Suppressor macrophage treated with lipopolysaccharide for 1 hour (primary cell): ENCODE measurements at places on chromosomes 11 and 22.
A peak's percentile ranks its signal among the peaks of the same experiment; 100 is the strongest.

DNA sequence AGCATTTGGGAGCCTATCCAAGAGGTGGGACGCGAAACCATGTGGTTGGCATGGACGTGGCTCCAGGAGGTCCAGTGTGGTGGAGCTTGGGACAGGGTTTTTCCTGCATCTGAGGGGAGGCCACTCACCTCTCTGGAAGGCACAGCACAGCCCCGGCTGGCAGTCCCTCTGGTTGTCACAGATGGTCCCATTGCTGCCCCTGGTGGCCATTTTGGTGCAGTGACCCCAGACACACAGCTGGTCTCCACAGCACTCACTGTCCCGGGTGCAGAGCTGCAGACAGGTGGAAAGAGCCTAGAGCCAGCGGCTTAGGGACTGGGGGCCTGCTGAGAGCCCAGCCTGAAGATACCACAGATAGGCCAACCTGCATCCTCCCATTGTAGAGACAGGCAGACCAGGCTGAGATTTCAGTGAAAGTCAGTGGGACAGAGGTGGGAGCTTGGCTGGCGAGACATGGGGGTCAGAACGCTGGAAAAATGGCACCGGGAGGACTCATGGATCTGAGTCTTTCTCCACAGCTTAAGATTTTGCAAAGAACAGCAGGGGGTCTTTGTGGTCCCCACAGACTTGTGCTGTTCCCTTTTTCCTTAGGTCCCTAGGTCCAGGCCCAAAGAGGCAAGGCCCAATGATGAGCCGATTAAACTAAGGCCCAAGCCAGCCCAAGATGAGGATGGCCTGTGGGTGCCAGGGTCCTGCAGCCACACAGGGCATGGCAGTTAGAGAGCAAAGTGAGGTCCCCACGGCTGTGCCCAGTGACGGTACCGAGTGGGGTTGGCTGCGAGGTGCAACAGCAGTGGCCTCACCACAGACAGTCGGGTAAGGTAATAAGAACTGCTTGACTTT is 41.4 kb downstream of the DKK3 start:
- DNase-seq = peak; percentile 76

DNA sequence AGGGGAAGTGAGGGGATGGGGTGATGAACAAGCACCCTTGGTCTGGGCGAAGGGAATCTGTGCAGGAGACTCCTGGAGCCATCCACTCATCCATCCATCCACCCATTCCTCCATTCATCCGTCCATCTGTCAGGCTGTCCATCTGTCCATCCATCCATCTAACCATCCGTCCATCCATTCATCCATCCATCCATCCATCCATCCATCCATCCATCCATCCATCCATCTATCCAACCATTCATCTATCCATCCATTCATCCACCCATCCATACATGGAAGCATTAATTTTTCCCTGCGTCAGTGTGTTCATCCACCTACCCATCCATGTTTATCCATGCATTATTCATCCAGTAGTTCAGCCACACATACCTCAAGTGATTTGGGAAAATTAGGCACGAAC is 32.0 kb downstream of the WNT11 start:
- no peak for DNase-seq

GRCh38 chr11:122031813-122032212 is 84.2 kb downstream of the BLID start:
- DNase-seq = no peak

GRCh38 chr11:128624269-128625175 is 37.2 kb upstream of the ETS1 start:
- DNase-seq = peak; percentile 56

- peak; percentile 92 for DNase-seq
These were observed 7.8 kb upstream of the L3MBTL2 start for GRCh38 chr22:41197038-41197972.

DNA sequence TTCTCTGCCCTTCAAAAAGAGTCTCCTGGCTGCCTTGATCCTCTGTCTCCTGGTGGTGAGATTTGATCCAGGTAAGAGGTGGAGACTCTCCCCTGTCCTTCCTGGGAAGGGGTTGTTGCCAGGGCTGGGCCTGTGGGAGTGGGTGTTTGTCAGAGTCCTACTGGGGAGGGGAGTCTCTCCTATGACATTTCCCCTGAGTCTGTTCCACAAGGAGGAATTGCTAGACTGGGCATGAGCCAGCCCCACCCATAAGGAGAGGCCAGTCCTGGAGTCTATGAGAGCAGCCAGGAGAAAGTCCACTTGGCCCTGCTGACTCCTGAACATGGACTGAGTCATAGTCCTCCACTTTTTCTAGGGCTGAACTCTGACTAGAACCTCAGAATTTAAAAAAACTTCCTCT is 7.4 kb downstream of the PEX26 start:
- peak; percentile 10 for DNase-seq

GRCh38 chr11:85826116-85826855 is 15.3 kb upstream of the SYTL2 start:
- peak; percentile 32 for DNase-seq

DNA sequence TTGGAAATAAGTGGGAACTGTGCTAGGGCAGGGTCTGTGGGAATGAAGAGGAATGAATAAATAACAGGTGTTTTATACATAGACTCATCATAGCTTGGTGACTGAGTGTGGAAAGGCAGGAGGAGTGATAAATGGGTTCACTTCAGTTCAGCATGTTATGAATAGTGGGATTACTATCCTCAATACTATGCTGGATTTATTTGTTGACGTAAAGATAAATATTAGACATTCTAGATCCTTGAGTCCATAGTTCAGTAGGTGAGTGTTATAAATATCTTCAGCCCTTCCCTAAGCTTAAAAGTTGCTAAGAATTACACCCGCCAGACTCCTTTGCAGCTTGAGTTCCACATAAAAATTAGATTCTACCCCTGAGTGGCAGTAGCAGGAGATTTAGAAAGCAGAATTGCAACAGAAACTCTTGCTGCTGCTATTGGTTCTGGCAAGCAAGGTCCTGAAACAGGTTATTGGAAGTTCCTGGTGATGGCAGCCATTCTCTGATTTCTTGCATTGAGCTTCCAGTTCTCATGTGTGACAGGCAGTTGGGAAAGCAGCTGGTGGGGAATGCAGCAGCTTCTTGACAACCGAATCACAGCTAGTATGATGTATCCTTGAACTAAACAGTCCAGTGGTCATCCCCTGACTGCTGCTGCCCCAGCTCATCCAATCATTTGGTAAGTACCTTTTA is 1558.9 kb downstream of the FAM181B start:
- no peak for DNase-seq

DNA sequence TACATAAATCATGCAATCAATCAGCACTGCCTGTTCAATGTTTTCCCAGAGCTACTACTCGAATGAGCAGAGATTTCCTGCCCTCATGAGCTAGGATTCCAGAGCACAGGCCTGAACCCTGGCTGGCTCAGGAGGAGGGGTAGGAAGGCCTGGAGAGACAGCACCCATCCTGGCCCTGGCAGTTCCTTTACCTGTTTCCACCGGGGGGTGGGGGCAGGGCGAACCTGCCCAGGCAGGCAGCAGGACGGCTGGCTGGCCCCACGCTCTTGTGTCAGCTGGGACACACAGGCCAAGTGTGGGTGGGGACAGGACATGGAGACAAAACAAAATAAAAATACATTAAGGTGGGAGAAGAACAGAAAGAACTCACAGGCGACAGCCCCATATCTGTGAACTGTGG is 109.8 kb upstream of the BID start:
- no peak for DNase-seq

- no peak for DNase-seq
These were observed 9.0 kb upstream of the USP28 start for GRCh38 chr11:113884361-113884836.

DNA sequence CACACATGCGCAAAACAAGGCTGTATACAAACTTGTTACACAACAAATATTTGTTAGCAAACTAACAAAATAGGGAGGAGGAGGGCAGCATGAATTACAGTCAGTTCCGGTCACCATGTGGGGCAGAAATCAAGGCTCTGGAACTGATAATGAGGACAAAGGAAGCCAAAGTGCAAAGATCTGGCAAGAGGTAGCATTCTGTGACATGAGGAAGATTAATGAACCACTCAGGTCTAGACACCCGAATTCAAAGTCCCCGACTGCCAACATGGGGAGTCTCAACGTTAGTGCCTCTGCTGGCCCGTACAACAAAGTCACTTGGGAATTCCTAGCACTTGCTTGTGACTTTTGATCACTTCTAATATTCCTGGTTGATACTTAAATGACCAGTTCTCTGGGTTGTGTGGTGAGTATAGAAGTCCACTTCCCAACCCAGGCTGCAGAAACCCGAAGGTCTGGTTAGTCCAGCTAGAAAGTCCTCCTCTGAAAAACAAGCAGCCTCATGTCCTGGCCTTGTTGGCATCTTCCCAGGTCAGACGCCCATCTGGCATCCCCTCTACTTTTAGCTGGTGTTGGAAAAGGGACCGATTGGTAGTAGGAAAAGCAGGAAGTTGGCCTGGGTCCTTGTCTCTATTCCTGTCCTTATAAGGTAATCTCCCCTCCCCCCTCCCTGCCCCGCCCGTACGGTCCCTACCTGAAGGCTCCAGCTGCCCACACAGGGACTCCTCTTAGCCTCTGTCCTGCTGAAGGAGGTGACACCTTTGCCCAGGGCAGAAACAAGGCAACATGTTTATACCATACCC is 1.6 kb downstream of the SUN2 start:
- peak; percentile 42 for DNase-seq
